ENCODE measurements at places on chromosomes 3 and 15. TPM values are rescaled to one million over a fixed set of nuclear protein-coding genes. Genes with fewer than 3 reads are reported as not detected.

GRCh38 chr3:77795013-77795412 lies 755.1 kb downstream of the ROBO2 start:
- no peaks in the 10 kb centered on the region for H3K4me1 ChIP-seq
- H3K36me3 ChIP-seq: no peaks in the 10 kb centered on the region
- H3K27ac ChIP-seq: no peak overlapping the region
- H3K27me3 ChIP-seq: no peaks in the 10 kb centered on the region

GRCh38 chr3:117355566-117355965 lies 646.0 kb downstream of the TUSC7 start:
- H3K27ac ChIP-seq: no peak overlapping the region
- no peaks in the 10 kb centered on the region for H3K27me3 ChIP-seq
- H3K4me1 ChIP-seq: no peaks in the 10 kb centered on the region
- no peak overlapping the region for H3K4me3 ChIP-seq

DNA sequence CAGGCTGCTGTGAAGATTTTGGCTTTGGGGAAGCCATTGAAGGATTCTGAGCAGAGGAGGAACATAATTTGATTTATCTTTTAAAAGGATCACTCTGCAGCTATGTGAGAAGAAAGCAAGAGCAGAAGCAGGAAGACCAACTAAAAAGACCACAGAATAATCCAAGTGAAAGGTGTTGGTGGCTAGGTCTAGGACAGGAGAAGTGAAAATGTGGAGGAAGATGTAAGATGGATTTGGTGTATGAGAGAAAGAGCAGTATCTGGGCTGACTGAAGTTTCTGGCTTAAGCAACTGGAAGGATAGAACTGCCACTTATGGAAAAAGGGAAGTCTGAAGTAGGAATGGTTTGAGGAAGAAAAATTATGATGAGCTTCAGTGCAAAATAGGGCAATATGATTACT lies 62.0 kb downstream of the SFMBT1 start:
- no peak overlapping the region for H3K4me3 ChIP-seq
- H3K4me1 ChIP-seq: peaks cover 11% of the 10 kb centered on the region
- no peaks in the 10 kb centered on the region for H3K36me3 ChIP-seq
- no peaks in the 10 kb centered on the region for H3K27me3 ChIP-seq
- H3K27ac ChIP-seq: no peak overlapping the region

- no peaks in the 10 kb centered on the region for H3K27me3 ChIP-seq
- H3K4me3 ChIP-seq: no peak overlapping the region
- H3K36me3 ChIP-seq: no peaks in the 10 kb centered on the region
Observed at GRCh38 chr3:178067721-178068120, 468.5 kb upstream of the KCNMB2 start.

GRCh38 chr15:32901995-32902394 lies 184.2 kb downstream of the GREM1 start:
- H3K36me3 ChIP-seq: no peaks in the 10 kb centered on the region

- H3K4me1 ChIP-seq: no peaks in the 10 kb centered on the region
- DNase-seq: no peak
- H3K27ac ChIP-seq: no peak overlapping the region
- no peaks in the 10 kb centered on the region for H3K36me3 ChIP-seq
- no peak overlapping the region for H3K4me3 ChIP-seq
- H3K27me3 ChIP-seq: no peaks in the 10 kb centered on the region
Observed at GRCh38 chr15:60540002-60540651, 61.2 kb upstream of the ICE2 start.

GRCh38 chr3:111237946-111238345 lies 166.3 kb downstream of the NECTIN3 start:
- H3K36me3 ChIP-seq: no peaks in the 10 kb centered on the region
- no peak for DNase-seq
- H3K27ac ChIP-seq: no peak overlapping the region
- H3K4me1 ChIP-seq: no peaks in the 10 kb centered on the region
- H3K27me3 ChIP-seq: no peaks in the 10 kb centered on the region

DNA sequence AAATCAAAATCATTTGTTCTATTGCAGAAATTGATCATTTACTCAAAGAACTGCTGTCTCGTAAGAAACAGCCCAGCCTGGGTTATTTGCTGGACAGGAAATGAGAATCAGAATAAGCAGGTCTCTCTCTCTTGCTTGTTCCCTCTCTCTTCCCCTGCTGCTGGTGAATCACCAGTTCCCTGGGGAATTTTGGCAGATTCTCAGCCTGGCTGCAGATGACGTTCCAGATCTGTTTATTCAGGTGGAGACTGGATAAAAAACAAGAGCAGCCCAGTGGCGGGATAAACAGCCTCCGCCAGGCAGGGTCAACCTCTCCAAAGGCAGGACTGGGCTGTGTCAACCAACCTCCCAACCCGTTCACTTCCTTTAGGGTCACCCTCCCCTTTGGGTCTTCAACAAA lies 72.1 kb downstream of the LRIG1 start:
- no peaks in the 10 kb centered on the region for H3K36me3 ChIP-seq
- DNase-seq: peak; percentile 87
- H3K4me3 ChIP-seq: no peak overlapping the region
- H3K27ac ChIP-seq: peak overlapping the region; percentile 78

GRCh38 chr3:175240921-175241320 lies 381.8 kb downstream of the NAALADL2 start:
- no peaks in the 10 kb centered on the region for H3K4me1 ChIP-seq
- H3K4me3 ChIP-seq: no peak overlapping the region
- no peaks in the 10 kb centered on the region for H3K36me3 ChIP-seq
- H3K27me3 ChIP-seq: no peaks in the 10 kb centered on the region
- H3K27ac ChIP-seq: no peak overlapping the region

DNA sequence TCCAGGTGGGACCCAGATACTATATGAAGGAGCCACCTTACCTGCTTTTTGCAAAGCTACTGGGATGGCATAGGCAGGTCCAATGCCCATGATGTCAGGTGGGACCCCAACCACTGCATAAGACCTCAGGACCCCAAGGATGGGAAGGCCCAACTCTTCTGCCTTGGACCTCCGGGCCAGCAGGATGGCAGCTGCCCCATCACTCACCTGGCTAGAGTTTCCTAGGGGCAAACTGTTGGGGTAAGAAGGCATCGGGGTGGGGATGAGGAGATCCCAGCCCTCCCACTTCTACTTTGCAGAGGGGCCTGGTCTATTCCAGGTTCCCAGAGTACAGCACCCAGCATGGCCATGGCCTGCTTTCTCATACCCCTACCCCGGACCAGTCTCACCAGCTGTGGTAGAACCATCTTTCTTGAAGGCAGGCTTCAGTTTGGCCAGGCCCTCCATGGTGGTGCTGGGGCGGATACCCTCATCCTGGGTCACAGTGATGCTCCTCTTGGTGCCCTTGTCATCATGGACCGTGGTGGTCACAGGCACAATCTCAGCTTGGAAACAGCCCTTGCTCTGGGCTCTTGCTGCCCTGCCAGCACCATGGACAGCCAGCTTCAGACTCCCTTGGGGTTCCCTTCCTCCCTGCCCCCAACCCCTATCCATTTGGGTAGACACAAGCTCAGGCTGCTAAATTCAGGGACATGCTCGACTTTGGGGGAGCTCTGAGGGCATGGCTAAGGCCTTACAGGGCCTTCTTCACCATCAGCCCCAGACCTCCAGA lies 10.6 kb downstream of the ACAA1 start:
- H3K27ac ChIP-seq: no peak overlapping the region
- H3K36me3 ChIP-seq: peaks cover 89% of the 10 kb centered on the region
- H3K4me3 ChIP-seq: no peak overlapping the region
- no peak for DNase-seq

DNA sequence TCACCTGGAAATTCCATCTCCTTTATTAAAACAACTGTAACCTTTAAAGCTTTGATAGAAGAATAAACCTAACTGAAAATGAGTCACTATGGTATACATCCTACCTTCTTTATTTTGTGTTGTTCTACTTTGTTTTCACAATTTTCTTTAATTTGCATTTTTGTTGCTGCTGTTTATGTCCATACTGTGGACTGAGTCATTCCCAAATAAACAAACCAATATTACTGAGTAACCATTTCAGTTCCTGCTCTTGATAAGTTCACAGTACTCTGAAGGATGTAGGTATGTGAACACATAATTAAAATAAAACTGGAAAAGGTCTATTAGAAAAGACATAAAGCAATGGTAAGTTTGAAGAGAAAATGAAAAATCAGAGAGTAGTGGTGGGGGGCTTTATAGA lies 528.5 kb upstream of the GOLIM4 start:
- no peaks in the 10 kb centered on the region for H3K36me3 ChIP-seq
- no peak overlapping the region for H3K4me3 ChIP-seq
- no peaks in the 10 kb centered on the region for H3K27me3 ChIP-seq
- no peak for DNase-seq
- no peak overlapping the region for H3K27ac ChIP-seq

DNA sequence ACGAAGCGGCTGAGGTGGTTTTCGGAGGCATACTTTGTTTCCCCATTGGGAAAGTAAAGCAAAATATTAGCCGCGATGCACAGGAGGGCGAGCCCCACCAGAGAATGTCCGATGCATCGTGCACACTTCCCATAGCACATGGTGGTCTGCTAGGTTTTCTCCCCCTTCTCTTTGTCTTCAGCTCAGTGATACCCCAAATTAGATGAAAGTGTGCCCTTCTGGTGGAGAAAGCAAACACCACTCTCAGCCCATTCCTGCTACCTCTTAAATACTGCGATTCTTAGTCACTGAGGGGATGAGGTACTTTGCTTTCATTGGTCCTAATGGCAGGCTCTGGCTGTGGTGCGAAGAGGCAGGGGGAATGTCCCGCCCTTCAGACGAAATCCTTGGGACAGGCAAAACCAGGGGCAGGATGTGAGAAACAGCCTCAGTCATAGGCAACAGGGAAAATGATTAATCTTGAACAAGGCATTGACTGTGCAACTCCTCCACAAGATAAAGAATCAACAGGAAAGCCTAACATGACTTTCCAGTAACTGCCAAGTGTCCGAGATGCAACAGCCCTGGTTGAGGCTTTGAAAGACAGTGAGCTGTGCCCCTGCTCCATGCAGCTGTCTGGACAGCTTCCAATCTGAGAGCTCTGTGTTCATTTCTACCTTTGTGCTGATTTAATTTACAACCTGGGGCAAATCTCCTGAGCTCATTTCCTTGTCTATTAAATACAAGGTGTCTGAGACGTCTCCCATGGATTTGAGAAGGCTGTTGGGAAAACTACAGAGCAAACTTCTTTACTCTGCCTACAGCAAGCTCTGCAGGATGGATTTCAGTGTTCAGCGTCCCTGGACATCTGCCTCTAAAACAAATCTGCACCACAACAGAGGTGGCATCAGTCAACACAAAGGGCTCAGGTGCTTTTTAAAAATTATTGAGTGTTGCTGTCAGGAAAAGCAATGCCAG lies at the start of gene TM4SF1:
TM4SF1 (minus strand) TSS at position 242 of the 957 bp plus-strand sequence; CDS start at position 140, 102 bp downstream.
- peaks cover 30% of the 10 kb centered on the region for H3K4me1 ChIP-seq
- no peaks in the 10 kb centered on the region for H3K36me3 ChIP-seq
- H3K27ac ChIP-seq: peak within 1 kb of the TSS; percentile 59
- peak; percentile 81 for DNase-seq
- H3K27me3 ChIP-seq: no peaks in the 10 kb centered on the region
- H3K4me3 ChIP-seq: peak within 1 kb of the TSS; percentile 13

DNA sequence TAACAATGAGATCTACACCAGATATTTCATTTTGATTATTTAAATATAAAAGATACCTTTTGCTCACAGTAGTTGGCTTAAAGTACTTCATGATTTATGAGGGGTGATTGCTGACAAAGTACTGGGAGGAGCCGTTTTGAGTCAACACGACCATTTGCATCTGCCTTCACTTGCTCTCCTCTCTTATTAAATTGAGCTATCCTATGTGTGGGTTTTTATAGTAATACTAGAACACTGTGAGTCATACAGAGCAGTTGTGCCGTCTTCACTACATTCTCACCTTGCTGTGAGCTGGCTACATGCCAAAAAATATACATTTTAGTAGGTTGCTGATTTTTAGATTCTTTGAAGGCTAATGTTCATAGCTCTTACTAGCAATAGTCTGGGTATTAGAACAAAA lies 161.2 kb downstream of the ALCAM start:
- H3K36me3 ChIP-seq: no peaks in the 10 kb centered on the region
- H3K4me3 ChIP-seq: no peak overlapping the region
- H3K27ac ChIP-seq: no peak overlapping the region

DNA sequence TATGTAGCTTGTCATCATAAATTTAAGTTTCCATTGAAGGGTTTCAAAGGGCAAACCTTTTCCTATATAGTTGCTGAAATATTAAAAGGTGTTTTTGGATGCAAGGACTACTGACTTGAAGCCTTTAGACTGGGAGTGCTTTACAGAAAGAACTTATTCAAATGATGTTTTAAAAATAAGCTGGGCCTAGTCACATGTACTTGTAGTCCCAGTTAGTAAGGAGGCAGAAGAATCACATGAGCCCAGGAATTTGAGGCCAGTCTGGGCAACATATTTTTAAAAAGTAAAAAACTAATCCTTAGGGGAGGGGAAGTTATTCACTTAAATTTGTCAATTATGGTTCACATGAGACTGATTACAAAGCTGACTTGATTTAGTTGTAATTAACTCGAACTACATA lies 65.0 kb downstream of the SMARCC1 start:
- H3K27ac ChIP-seq: no peak overlapping the region
- peaks cover 38% of the 10 kb centered on the region for H3K36me3 ChIP-seq
- no peaks in the 10 kb centered on the region for H3K4me1 ChIP-seq
- no peak for DNase-seq
- no peaks in the 10 kb centered on the region for H3K27me3 ChIP-seq

GRCh38 chr3:101388706-101389105 lies 68.3 kb upstream of the IMPG2 start:
- no peak overlapping the region for H3K4me3 ChIP-seq
- H3K4me1 ChIP-seq: peaks cover 6% of the 10 kb centered on the region
- DNase-seq: no peak
- no peaks in the 10 kb centered on the region for H3K27me3 ChIP-seq
- no peak overlapping the region for H3K27ac ChIP-seq

- H3K36me3 ChIP-seq: no peaks in the 10 kb centered on the region
- no peaks in the 10 kb centered on the region for H3K4me1 ChIP-seq
- no peak overlapping the region for H3K4me3 ChIP-seq
- no peak for DNase-seq
Observed at GRCh38 chr3:31449318-31449717, 83.4 kb upstream of the STT3B start.

GRCh38 chr3:161212171-161212771 lies 8.8 kb upstream of the NMD3 start:
- no peak overlapping the region for H3K27ac ChIP-seq
- no peaks in the 10 kb centered on the region for H3K4me1 ChIP-seq
- no peak overlapping the region for H3K4me3 ChIP-seq
- H3K27me3 ChIP-seq: no peaks in the 10 kb centered on the region
- no peaks in the 10 kb centered on the region for H3K36me3 ChIP-seq
- DNase-seq: no peak

- peak; percentile 20 for DNase-seq
- H3K27me3 ChIP-seq: no peaks in the 10 kb centered on the region
- H3K4me1 ChIP-seq: no peaks in the 10 kb centered on the region
- H3K4me3 ChIP-seq: no peak overlapping the region
- no peak overlapping the region for H3K27ac ChIP-seq
- H3K36me3 ChIP-seq: no peaks in the 10 kb centered on the region
Observed at GRCh38 chr3:37779289-37780152, 82.2 kb upstream of the CTDSPL start.

- no peak for DNase-seq
- no peak overlapping the region for H3K4me3 ChIP-seq
- H3K27me3 ChIP-seq: no peaks in the 10 kb centered on the region
- H3K4me1 ChIP-seq: no peaks in the 10 kb centered on the region
- no peak overlapping the region for H3K27ac ChIP-seq
Observed at GRCh38 chr3:167830007-167830406, 94.5 kb downstream of the SERPINI1 start.

Gene ROPN1
- total RNA-seq: not detected

Gene CPB1
- total RNA-seq: 20,022 TPM

Gene SH3BP5
- total RNA-seq: 2.8 TPM

Gene PLA2G4D
- total RNA-seq: 0.09 TPM

Gene DCP1A
- total RNA-seq: 13.9 TPM

Gene PIGZ
- 1.9 TPM for total RNA-seq

Gene RBMS3
- 4.7 TPM for total RNA-seq

Gene GABRB3
- total RNA-seq: 10.9 TPM

Gene GCSAM
- 0.28 TPM for total RNA-seq

Gene GP9
- not detected for total RNA-seq

Gene GNAT1
- not detected for total RNA-seq

Gene NPHP3
- 10.3 TPM for total RNA-seq

Gene GRAMD2A
- total RNA-seq: 0.19 TPM

All from pancreas (tissue), 10 donors.